Dorsolateral prefrontal cortex (tissue), 122 donors: ENCODE measurements at places on chromosomes 5 and 9.

GRCh38 chr9:132169672-132170392 lies 8.0 kb downstream of the NTNG2 start:
- peak; percentile 61 for DNase-seq

GRCh38 chr9:131111186-131111853 lies 14.1 kb upstream of the NUP214 start:
- no peak for DNase-seq

DNA sequence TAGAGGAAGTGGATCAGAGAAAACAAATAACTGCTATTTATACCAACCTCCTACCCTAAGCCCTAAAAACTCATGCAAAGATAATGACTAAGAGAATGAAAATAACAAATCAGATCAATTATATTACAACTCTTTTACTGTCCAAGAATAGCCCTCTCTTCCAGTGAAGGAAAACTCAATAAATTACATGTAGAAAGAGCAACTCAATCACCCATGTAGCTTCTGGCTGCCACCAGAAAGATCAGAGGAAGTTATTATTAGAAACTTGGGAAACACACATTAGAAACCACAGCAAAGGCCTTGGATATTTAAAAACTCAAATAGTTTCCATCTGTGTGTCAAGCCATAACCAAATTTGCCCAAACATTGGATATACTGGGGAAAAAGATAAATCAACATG lies 134.0 kb upstream of the TARS1 start:
- no peak for DNase-seq

GRCh38 chr9:36218411-36218901 lies 27.7 kb downstream of the CLTA start:
- DNase-seq: peak; percentile 73

DNA sequence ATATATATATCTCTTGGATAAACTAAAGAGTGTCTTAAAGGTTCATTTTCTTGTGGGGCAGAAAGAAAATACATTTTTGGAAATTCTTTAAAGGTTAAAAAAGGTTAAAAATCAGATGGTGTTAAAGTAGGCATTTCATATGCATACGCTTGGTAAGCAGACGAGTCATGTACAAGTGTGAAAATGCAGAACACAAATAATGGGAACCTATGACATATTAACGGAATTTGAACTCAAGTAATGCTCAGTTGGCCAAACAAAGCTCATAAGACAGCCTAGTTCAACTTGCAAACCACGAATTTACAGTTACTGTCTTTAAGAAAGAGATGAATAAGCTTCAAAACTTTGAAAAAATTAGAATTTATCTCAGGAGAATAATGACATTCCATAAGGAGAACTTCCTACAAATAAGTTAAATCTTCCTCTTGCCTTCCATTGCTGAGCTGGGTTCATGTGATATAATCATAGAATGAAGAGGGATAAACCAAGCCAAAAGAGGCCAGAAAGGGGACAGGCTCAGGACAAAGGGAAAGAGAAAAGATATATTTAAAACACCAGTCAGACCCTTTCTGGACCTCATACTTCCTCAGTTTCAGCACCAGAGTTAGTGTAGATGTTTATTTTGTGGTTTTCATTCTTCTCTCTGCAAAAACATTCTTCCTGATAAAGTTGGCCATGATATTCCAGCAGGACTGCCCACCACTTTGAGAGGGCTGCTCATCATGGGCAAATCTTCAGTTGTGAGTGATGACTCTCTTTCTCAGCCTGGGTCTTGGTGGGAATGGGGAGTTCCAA lies 256.7 kb upstream of the CD180 start:
- no peak for DNase-seq

DNA sequence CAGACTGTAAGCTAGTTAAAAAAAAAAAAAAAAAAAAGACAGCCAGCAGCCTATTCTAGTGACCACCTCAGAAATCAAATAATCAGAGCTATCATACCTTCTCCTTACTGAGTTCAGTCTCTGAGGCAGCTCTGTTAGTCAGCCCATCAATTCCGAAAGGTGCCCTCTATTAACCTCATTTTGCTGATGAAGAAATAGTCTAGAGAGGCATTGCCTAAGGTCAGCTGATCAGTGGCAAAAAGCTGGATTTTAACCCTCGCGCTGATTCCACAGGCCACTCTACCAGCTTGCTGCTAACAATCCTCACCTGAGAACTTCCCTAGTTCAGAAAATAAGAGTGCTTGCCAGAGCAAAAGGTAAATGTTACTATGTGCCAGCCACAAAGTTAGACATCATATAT lies 172.0 kb downstream of the DENND1A start:
- no peak for DNase-seq

DNA sequence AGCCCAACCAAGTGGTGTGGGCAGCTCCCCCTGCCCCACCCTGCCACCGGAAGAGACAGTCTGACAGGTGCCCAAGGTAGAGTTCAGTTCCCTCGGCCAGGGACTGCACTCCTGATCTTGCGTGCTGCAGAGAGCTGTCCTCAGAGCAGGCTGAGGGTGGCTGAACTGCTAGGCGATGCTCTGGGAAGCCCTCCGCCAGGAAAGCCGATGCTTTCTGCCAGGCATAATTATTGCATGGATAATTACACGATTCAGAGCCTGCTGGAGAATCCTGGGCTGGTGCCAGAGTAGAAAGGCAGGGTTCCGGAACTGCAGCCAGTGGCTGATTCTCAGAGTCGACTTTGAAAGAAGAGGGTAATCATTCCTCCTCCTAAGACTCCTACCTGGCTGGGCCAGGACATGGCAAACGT lies 19.3 kb downstream of the KCNIP1 start:
- peak; percentile 60 for DNase-seq

GRCh38 chr5:13252699-13253098 lies 691.8 kb downstream of the DNAH5 start:
- DNase-seq: no peak

DNA sequence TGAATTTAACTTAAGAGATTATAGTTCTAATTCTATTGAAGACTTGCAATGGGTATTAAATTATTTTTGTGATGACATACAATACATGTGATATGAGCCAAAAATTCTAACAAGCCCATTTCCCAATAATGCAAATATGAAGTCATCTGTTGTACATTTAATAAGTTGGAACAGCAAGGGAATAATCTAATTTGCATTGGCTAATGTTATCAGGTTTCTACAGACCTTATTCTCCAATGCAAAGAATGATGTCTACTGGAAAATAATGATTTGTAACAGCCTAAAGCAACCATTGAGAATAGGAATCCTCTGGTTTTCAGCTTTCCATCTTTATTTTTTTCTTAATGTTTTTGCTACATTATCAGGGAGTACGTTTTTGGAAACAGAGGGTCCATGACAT lies 89.1 kb upstream of the MINAR2 start:
- no peak for DNase-seq

DNA sequence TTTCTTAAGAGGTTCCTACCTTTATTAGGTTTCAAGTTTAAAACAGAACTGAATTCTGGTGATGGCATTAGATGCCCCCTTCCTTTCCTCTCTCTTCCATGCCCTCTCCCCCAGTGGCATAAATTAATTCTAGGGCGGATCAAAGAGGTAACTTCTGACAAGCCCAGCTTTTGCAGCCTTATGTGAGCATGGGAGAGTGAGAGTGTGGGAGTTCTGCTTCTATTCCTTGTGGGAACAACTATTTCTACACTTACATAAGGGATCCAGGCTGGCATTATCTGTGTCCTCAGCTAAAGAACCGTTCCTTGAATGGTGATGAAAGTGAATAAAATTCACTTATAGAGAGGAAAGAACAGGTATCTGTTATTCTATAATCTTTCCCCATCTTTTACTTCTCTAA lies 437.6 kb downstream of the KIF4B start:
- no peak for DNase-seq

- DNase-seq: no peak
Observed at GRCh38 chr5:86968301-86968753, 299.4 kb upstream of the RASA1 start.

GRCh38 chr5:146107901-146108300 lies 2.5 kb upstream of the PLAC8L1 start:
- DNase-seq: no peak
